Activated naive CD4-positive, alpha-beta T cell treated with Interleukin-2 at 50 U/mL for 16 hours (primary cell): ENCODE measurements at places on chromosomes 6 and 20.
A peak's percentile ranks its signal among the peaks of the same experiment; 100 is the strongest.

- DNase-seq: no peak
Measured at GRCh38 chr6:164826831-164827468, 482.5 kb downstream of the C6orf118 start.

DNA sequence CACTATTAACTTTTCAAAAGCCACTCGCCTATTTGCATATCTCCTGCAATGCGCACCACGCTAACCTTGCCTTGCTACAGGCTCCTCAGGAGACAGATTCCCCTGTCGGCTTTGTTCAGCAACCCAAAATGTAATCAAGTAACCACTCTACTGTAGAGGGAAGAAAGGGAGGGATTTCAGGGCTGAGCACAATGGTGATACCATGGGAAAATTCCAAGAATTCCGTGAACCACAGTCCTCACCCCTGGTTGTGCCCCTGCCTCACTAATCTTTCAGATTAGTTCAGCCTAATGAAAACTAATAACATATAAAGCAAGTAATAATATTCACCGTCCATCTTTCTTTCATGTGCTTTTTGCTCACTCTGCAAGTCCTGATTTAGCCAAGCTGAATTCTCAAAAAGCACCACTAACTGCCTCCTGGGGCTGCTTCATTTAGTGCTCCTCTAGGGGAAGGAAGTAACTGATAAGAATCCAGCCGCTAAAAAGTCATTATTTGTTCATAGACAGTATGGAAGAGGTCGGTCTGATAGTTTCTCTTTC, 6.6 kb downstream of the CITED2 start:
- no peak for DNase-seq

DNA sequence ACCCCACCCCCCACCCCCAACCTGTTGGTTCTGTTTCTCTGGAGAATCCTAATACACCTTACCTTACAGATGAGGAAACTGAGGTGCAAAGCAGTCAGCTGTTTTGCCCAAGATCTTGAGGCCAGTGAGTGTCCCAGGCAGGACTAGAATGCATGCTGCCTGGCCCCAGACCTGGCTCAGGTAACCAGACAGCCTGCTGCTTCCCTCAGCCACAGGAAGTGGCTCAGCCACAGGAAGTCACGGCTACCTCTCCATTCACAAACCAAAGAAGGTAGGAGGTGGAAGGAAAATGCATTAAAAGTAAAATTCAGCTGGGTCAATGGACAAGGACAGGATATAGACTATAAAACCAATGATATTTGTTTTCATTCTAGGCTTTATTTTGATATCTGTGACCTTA, 517.6 kb downstream of the CD83 start:
- peak; percentile 38 for DNase-seq

DNA sequence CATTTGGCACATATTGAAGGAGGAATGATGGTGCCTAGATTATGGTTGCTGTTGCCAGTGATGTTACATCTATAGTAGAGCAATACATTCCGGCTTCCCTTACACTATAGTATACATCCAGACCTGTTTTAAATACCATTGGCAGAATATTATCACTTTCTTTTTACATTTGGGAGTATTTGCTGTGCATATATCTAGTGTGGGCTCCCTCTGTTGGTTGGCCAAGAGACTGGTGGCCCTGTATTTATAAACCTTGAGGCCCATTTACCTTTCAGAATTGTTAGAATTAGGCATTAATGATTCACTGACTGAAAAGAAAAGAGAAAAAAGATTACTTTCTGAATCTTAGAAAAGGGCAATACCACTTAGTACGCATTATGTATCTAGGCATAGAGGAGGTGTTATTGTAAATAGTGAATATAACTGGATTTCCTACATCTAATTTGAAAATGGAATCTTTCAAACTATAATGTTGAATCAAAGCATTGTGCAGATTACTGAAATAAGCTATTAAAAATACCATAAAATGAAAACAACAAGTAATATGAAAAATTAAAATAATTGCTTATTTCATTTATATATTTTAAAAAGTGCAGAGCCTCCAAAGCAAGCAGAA, 628.8 kb upstream of the MAN1A1 start:
- DNase-seq: no peak

GRCh38 chr6:158467923-158468322, 92.0 kb upstream of the TMEM181 start:
- DNase-seq: no peak

GRCh38 chr20:61352346-61353260, 100.5 kb downstream of the CDH4 start:
- no peak for DNase-seq

DNA sequence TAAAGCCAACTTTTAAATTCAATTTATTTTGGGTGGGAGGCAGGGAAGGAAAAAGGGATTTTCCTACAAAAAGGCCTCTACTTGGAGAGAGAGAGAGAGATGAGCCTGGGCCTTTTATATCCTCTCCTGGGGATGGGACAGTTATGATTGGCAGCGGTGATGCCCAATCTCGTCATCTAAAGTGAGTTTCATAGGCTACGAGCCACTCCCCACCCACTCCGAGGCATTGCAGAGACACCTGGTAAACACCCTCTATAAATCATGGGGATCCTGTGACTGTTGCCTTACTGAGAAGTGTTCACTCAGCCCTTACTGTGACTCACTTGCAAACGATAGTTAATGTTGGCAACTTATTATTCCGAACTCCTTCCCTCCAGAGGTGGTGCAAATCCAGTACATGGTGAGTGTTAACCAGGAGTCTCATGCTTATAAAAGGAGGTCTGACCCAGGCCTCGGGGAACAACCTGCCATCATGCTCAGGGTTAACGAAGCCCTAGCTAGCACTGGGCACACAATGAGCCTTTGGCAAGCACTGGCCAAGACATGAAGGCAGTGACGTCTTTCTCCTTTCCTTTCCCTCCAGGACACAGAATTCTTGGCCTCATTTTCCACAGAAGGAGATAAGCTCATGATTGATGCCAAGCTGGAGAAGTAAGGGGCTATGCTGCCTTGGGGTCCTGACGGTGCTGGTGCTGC, 20.5 kb downstream of the BPIFB4 start:
- DNase-seq: no peak

DNA sequence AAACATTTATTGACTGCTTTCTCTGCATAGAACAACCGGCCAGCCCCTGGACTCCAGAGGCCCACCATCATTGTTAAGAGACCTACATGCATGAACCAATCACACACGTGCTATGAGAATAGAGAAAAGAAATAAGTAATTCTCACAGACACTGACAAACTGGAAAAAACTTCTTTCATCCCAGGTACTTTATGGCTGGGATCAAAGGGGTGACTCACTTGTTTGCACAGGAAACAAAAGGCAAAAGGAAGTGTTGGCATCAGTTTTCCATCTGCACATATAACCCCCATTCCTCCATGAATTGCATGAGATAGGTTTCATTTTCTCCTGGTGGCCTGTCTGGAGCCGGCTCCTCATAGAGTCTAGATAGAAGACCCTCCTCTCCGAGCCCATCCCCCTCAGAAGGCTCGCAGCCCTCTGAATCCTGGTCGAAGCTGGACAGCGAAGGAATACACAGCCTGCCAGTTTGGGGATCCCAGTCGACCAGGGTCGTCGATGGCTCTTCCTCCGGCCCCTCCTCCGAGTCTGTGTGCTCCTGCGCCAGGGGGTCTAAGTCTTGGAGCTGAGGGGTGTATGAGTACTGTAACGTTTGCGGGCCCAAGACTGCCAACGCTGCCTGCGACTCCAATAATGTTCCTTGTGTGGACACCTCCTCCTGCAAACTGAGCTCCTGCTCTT, 43.3 kb downstream of the IL20RA start:
- no peak for DNase-seq

DNA sequence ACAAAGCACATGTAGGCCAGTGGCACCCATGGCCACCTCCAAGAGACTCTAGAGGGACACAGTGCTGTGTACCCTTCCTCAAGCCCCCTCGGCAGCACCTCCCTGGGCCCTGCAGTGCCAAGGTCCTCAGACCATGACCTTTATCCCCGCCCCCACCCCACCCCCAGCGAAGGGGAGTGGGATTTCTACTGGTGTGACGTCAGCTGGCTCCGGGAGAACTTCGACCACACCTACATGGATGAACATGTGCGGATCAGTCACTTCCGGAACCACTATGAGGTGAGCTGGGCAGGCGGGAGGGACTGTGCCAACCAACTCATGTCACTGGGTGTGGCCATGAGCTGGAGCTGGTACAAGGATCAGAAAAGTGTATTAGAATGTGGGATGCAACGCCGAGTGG, 38.0 kb downstream of the TTLL9 start:
- no peak for DNase-seq

DNA sequence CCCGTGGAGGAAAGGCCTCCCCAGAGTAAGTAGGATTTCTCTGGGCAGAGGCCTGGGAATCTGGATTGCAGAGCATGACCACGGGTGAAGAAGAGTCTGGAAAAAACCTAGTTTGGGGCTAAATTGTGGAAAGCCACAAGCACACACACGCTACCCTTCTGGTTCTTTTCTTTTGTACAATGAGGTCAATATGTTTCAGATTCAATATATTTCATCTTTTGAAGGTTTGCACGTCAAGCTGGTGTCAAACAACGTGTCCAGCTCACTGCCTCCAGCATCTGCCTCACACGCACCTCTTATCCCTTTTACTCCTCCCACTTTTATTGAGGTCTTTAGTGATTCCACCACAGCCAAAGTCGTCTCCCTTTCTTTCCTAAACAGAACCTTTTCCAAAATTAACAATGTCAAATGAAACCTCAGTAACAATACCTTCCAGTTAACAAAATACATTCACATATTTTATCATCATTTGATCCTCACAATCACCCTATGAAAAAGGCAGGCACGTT, 773 bp upstream of the EPB41L2 start:
- no peak for DNase-seq

DNA sequence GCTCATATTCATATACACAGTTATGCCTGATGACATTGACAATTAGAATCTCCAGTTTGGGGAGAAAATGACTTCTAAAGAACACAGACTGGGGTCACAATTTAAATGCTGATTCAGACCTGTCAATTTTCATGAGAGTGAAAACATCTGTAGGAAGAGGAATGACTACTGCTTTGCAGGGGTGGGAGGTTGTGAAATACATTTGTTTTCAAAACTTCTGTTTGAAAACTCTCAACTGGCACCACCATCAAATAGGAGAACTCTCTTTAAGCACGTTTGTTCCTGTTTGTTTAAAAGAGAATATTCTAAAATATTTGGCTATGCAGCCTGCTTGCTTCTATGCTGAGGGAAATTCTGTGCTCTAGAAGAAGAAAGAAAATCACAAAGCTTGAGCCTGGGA, 50.8 kb upstream of the ADGRF5 start:
- no peak for DNase-seq

- DNase-seq: no peak
Measured at GRCh38 chr20:38212806-38213606, 47.5 kb downstream of the KIAA1755 start.
